Panc1 (cell line): ENCODE measurements at places on chromosomes 11 and 22. TPM values are rescaled to one million over a fixed set of nuclear protein-coding genes. Genes with fewer than 3 reads are reported as not detected.

- DNase-seq = peak; percentile 58
- H3K4me3 ChIP-seq = no peak overlapping the region
- no peaks in the 10 kb centered on the region for H3K36me3 ChIP-seq
These were observed 10.8 kb upstream of the CCDC86 start for GRCh38 chr11:60831143-60831500.

ADSL gene
- 107 TPM for total RNA-seq

- H3K4me3 ChIP-seq = no peak overlapping the region
- H3K27me3 ChIP-seq = no peaks in the 10 kb centered on the region; the same call in 1 of the 2 replicates
- no peaks in the 10 kb centered on the region for H3K4me1 ChIP-seq
- DNase-seq = no peak
- H3K36me3 ChIP-seq = no peaks in the 10 kb centered on the region
These were observed 18.3 kb downstream of the MS4A6A start for GRCh38 chr11:60164550-60165075.

DNA sequence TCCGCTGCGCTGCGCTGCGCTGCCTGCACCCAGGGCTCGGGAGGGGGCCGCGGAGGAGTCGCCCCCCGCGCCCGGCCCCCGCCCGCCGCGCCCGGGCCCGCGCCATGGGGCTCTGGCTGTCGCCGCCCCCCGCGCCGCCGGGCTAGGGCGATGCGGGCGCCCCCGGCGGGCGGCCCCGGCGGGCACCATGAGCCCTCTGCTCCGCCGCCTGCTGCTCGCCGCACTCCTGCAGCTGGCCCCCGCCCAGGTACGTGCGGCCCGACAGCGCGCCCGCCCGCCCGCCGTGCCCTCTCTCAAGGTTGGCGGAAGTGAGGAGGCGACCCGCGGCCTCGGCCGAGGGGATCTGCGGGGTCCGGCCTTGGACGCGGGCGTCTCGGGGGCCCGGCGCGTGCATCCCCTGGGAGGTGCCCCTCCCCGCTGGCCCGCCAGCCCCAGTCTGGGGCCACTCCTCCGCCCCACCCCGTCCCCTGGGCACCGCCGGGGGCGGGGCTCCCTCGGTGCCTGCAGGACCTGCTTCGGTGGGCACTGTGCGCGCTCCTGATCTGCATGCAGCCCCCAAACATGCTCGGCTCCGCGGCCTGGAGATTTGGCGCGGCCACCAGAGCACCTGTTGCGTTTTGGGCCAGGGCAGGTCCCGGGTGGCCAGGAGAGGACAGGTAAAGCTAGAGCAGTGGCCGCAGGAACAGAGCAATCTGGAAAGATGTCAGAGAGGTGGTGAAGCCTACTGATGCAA lies 429 bp downstream of the VEGFB start:
- H3K36me3 ChIP-seq = no peaks in the 10 kb centered on the region; the same call in 1 of the 2 replicates
- peak overlapping the region; percentile 69 for H3K27ac ChIP-seq
- H3K4me3 ChIP-seq = peak overlapping the region; percentile 75
- no peak for DNase-seq
- no peaks in the 10 kb centered on the region for H3K27me3 ChIP-seq

DNA sequence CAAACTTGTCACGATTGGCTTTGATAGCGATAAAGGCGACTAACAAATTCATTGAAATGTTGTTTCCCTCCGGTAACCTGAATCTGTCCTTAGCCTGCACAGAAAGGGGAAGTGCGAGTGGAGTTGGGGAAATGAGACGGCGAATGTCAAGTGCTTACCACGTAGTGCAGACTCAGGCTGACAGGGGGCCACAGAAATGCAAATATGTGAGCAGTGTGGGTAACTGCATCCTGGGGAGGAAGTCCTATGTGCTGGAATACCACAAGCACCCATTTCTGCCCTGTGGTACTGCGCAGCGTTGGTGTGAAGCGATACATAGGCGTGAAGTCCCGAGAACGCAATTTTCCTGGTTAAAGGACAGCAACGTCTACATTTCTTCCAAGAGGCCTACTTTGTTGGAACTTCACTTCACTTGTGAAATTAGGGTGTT lies 869 bp upstream of the EIF4ENIF1 start:
- DNase-seq = no peak
- H3K4me1 ChIP-seq = peaks cover 16% of the 10 kb centered on the region
- peak overlapping the region; percentile 94 for H3K27ac ChIP-seq
- H3K36me3 ChIP-seq = peaks cover 16% of the 10 kb centered on the region
- no peaks in the 10 kb centered on the region for H3K27me3 ChIP-seq

- H3K4me3 ChIP-seq = no peak overlapping the region
- no peaks in the 10 kb centered on the region for H3K36me3 ChIP-seq
- no peak overlapping the region for H3K27ac ChIP-seq
- no peaks in the 10 kb centered on the region for H3K4me1 ChIP-seq
- no peak for DNase-seq
- no peaks in the 10 kb centered on the region for H3K27me3 ChIP-seq
These were observed 100.6 kb downstream of the MORC2 start for GRCh38 chr22:30867746-30868662.

DNA sequence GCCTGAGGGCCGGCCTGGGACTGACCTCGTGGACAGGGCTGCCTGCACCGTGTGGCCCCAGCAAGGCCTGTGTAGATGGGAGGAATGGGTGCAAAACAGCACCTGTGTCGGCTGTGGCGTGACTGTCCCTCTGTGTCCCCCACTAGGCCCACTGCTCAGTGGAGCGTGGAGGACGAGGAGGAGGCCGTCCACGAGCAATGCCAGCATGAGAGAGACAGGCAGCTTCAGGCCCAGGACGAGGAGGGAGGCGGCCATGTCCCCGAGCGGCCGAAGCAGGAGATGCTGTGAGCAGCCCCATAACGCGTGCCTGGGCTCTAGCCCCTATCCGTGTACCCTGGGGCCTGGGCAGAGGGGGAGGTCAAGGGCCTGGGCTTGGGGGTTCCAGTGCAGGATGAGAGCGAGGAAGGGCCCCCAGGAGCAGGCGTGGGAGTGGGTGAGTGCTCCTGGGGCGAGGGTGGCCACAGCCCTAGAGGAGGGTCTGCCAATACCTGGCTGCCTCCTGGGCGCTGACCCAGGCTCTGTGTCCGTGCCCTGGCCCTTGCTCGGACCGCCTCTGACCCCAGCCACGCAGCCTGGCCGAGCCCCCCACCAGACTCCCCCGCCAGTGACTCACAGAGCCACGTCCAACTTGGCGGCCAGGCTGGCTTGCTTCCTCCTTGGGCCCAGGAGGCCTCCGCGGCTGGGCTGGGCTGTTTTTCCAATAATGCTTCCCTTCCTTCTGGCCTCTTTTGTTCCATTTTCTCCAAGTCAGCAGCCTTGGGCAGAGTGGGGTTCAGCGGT lies 11.6 kb downstream of the PRR33 start:
- no peaks in the 10 kb centered on the region for H3K36me3 ChIP-seq
- no peak for DNase-seq
- no peaks in the 10 kb centered on the region for H3K27me3 ChIP-seq
- peak overlapping the region; percentile 20; the same call in 1 of the 2 replicates for H3K27ac ChIP-seq
- no peak overlapping the region for H3K4me3 ChIP-seq

- H3K36me3 ChIP-seq = no peaks in the 10 kb centered on the region
- H3K4me1 ChIP-seq = no peaks in the 10 kb centered on the region
- no peaks in the 10 kb centered on the region for H3K27me3 ChIP-seq
These were observed 492.7 kb upstream of the API5 start for GRCh38 chr11:42819126-42819525.

CRYBB3 gene
- total RNA-seq = 0.67 TPM

DNA sequence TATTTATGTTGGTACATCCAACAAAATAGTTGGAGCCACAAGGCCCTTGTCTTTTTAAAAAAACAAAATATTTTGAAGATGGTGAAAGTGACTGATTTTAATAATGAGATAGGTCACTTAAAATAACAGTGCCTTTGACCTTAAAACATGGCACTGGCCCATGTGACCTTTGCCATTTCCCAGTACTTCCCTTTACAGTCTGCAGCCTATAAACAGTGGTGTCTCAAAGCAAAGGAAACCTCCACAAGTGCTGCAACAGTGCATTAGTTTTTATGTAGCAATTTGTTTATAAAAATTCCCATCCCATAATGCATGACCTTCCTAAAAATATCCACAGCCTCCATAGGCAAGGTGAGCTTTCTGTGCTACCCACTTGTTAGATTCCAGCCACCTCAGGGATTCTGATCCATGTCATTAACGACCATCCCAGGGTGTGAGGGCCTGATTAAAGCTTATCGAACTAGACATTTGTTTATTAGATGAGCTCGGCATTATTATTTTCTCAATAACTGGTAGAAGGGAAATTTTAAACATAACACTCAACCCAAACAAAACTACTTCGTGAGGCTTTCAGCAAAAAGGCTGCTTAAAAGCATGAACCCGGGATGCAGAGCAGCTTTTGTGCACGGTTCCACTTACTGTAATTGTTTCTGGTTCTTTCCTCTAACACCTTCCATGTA lies 28.0 kb upstream of the CRKL start:
- H3K4me1 ChIP-seq = peaks cover 6% of the 10 kb centered on the region
- H3K27ac ChIP-seq = no peak overlapping the region
- no peaks in the 10 kb centered on the region for H3K27me3 ChIP-seq
- no peaks in the 10 kb centered on the region; the same call in 1 of the 2 replicates for H3K36me3 ChIP-seq
- no peak for DNase-seq

DNA sequence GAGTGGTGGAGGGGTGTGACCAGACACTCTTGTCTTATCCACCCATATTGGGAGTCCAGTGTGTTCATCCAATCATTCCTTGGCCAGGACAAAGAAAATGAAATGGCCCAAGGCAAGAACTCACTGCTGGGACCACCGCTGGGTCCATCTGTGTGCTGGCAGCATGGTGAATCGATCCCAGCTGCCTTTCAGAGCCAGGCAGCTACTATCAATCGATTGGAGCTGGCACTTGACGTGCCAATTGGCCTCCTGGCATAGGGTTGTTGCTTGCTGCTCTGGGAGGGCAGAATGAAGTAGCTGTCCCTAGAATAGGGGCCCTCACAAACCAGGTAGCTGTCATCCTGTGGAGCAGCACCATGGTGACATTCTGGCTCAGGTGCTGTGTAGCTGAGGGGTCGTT lies 1.4 kb upstream of the ARVCF start:
- no peaks in the 10 kb centered on the region; the same call in 1 of the 2 replicates for H3K36me3 ChIP-seq
- H3K4me1 ChIP-seq = peaks cover 3% of the 10 kb centered on the region; the same call in 1 of the 2 replicates
- no peak for DNase-seq
- no peaks in the 10 kb centered on the region for H3K27me3 ChIP-seq

SCT gene
- total RNA-seq = not detected

- 0 out of 2 replicates have a peak, but pooled peaks cover 4% of the 10 kb centered on the region for H3K4me1 ChIP-seq
- no peaks in the 10 kb centered on the region for H3K27me3 ChIP-seq
- H3K4me3 ChIP-seq = no peak overlapping the region
- no peaks in the 10 kb centered on the region for H3K36me3 ChIP-seq
- DNase-seq = no peak
These were observed 23.9 kb downstream of the GLB1L2 start for GRCh38 chr11:134355656-134356055.

- H3K36me3 ChIP-seq = no peaks in the 10 kb centered on the region
- H3K4me1 ChIP-seq = peaks cover 53% of the 10 kb centered on the region
- H3K27ac ChIP-seq = peak overlapping the region; percentile 51; the same call in 1 of the 2 replicates
- no peak for DNase-seq
- no peaks in the 10 kb centered on the region for H3K27me3 ChIP-seq
- no peak overlapping the region for H3K4me3 ChIP-seq
These were observed 19.0 kb upstream of the CABP7 start for GRCh38 chr22:29700900-29701154.

CHRNA10 gene
- total RNA-seq = 6.8 TPM

DNA sequence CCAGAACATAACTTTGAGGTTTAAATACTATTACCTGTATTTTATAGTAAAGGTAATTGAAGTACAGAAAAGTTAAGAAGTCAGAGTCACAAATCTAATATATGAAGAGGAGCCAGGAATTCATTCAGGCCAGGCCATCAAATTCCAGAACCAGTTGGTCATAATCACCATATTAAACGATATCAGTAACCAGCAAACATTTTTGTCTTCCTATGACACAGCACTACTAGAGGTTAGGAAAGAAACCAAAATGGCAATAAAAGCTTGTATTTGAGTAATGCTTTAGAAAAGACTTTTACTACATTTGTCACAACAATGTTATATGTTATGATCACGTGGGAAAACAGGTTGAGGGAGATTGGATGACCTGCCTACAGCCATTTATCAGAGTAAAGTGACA lies 62.2 kb downstream of the DKK3 start:
- peaks cover 2% of the 10 kb centered on the region; the same call in 1 of the 2 replicates for H3K4me1 ChIP-seq
- DNase-seq = no peak
- H3K27ac ChIP-seq = no peak overlapping the region
- H3K27me3 ChIP-seq = no peaks in the 10 kb centered on the region
- H3K4me3 ChIP-seq = no peak overlapping the region

- H3K4me1 ChIP-seq = no peaks in the 10 kb centered on the region
- no peaks in the 10 kb centered on the region for H3K36me3 ChIP-seq
- H3K27me3 ChIP-seq = peaks cover 6% of the 10 kb centered on the region; the same call in 1 of the 2 replicates
- H3K4me3 ChIP-seq = no peak overlapping the region
These were observed 6.1 kb upstream of the FEZ1 start for GRCh38 chr11:125502198-125502597.

DNA sequence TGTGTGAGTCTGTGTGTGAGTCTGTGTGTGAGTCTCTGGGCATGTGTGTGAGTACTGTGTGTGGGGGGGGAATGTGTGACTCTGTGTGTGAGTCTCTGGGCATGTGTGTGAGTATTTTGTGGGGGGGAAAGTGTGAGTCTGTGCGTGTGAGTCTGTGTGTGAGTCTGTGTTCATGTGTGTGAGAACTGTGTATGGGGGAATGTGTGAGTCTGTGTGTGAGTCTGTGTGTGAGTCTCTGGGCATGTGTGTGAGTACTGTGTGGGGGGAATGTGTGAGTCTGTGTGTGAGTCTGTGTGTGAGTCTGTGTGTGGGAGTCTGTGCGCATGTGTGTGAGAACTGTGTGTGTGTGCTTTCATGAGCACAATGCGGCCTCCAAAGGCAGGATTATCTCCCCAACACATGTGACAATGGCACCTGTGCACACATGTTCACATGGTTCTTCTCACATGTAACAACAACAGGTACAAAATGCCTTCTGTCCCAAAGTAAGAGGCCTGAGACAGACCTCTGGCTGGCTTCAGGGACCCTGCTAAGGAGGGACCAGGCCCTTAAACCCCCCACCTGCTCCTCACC lies 1.6 kb downstream of the CD5 start:
- H3K27me3 ChIP-seq = no peaks in the 10 kb centered on the region
- DNase-seq = no peak
- H3K27ac ChIP-seq = no peak overlapping the region

DNA sequence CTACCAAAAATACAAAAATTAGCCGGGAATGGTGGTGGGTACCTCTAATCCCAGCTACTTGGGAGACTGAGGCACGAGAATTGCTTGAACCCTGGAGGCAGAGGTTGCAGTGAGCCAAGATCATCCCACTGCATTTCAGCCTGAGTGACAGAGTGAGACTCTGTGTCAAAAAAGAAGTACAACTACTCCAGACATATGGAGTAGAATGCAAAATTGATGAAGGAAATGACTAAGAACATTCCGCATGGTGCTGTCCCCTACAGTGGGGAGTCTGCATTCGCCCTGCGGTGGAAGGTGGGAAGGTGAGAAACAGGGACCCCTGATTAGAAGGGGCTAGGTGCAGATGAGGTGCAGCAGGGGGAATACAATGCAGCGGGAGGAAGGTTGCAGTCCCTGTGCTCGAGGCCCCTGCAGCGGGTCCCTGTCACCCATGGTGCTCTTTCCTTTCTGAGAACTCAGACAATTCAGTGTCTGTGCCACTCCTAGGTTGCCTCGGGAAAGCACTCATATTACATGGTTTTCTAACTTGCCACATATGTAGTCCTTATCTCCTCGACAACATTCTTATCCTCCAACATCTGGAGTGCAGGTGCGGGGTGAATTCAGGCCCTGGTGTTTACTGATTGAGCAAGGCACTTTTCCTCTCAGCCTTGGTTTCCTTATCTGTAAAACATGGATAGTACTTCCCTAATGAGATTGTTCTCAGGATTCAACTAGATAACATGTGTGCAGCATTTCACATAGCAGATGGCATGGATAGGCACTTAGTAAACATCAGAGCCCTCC lies 5.2 kb downstream of the POLD4 start:
- H3K36me3 ChIP-seq = no peaks in the 10 kb centered on the region
- H3K27me3 ChIP-seq = no peaks in the 10 kb centered on the region
- DNase-seq = no peak
- peaks cover 18% of the 10 kb centered on the region for H3K4me1 ChIP-seq
